ENCODE measurements at places on chromosomes 3 and 15. TPM values are rescaled to one million over a fixed set of nuclear protein-coding genes. Genes with fewer than 3 reads are reported as not detected.

ENTPD3 gene
- total RNA-seq = not detected

FBXL2 gene
- 18.9 TPM for total RNA-seq

KCNMB3 gene
- 1.2 TPM for total RNA-seq

LDHAL6B gene
- total RNA-seq = not detected

STAB1 gene
- total RNA-seq = 0.22 TPM

HESX1 gene
- 0.22 TPM for total RNA-seq

ALS2CL gene
- 37.2 TPM for total RNA-seq

ATP13A4 gene
- 2.4 TPM for total RNA-seq

LEKR1 gene
- total RNA-seq = 1.4 TPM

All from placental epithelial cell (primary cell).